ENCODE measurements at places on chromosomes 4 and X. TPM values are rescaled to one million over a fixed set of nuclear protein-coding genes. Genes with fewer than 3 reads are reported as not detected.

HTRA3 gene
- total RNA-seq, result not detected

SHROOM2 gene
- not detected for total RNA-seq

DNA sequence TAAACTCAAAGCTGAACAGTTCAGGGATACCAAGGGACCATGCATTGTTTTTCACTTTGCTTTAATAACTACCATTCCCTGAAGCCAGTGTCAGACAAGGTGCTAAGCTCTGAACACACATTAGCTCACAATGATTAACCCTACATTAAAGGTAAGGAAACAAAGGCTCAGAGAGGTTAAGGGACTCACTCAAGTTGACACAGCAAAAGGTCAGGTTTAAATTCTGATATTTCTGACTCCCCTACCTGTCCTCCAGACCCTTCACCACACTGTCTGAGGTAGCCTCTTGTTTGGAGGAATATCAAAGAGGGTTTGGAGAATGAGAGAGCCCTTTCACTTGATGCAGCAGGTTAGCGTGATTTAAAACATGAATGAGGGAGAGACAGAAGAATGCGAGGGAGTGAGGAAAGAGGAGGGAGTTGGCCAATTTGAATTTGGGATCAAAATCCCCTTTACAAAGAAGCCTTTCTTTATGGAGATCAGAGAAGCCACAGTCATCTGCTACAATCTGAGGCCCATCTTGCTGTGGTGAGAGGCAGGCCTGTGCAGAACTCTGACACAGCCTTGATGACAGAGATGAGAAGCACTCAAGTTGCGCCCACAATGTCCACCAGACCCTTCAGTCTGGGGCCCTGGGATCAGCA is 103.5 kb downstream of the FHDC1 start:
- no peak overlapping the region for H3K27ac ChIP-seq
- peaks cover 4% of the 10 kb centered on the region for H3K4me1 ChIP-seq
- no peak for DNase-seq
- no peaks in the 10 kb centered on the region for H3K36me3 ChIP-seq
- no peaks in the 10 kb centered on the region for H3K27me3 ChIP-seq

MSX1 gene
- not detected for total RNA-seq

GRCh38 chrX:17042037-17042436 is 95.6 kb downstream of the REPS2 start:
- H3K36me3 ChIP-seq, result no peaks in the 10 kb centered on the region
- no peak overlapping the region for H3K4me3 ChIP-seq
- no peak overlapping the region for H3K27ac ChIP-seq
- no peak for DNase-seq
- peaks cover 2% of the 10 kb centered on the region for H3K4me1 ChIP-seq
- H3K27me3 ChIP-seq, result no peaks in the 10 kb centered on the region

DNA sequence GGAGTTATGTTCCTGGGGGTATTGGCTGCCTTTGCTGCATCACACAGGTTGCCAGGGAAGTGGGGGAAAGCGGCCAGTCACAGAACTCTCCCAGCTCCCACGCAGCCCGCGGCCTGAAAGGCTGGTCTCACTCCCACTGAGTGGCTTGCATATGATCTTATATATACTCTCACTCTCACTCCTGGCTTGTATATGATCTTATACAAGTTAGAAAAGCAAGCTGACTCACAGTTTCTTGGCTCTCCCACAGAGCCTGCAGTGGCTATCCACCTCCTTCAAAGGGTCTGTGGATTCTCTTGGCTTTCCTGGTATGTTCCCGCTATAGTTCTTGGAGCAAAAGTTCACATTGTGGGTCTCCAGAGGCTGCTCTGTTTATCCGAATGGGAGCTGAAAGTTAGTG is 833.5 kb upstream of the GALNTL6 start:
- H3K36me3 ChIP-seq, result no peaks in the 10 kb centered on the region
- no peaks in the 10 kb centered on the region for H3K4me1 ChIP-seq
- no peak overlapping the region for H3K4me3 ChIP-seq
- H3K27ac ChIP-seq, result no peak overlapping the region

DNA sequence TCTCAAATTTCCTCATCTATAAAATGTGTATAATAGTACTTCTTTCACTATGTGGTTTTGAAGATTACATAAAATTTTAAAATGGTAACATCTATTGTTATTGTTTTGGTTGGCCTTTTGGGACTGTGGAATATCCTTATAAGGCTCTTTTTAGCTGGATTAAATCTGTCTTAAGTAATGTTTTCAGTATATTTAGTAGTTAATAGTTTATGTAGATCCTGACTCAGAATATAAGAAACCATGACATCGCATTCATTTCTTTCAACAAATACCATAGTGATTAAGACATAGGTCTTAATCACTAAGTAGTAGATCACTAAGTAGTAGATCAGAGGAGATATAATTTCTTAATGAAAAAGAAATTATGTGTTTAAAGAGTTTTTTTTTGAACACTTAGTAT is 48.5 kb downstream of the MRPL1 start:
- peaks cover 2% of the 10 kb centered on the region for H3K36me3 ChIP-seq
- no peak overlapping the region for H3K4me3 ChIP-seq
- peaks cover 11% of the 10 kb centered on the region for H3K4me1 ChIP-seq
- H3K27me3 ChIP-seq, result no peaks in the 10 kb centered on the region
- no peak overlapping the region for H3K27ac ChIP-seq

DNA sequence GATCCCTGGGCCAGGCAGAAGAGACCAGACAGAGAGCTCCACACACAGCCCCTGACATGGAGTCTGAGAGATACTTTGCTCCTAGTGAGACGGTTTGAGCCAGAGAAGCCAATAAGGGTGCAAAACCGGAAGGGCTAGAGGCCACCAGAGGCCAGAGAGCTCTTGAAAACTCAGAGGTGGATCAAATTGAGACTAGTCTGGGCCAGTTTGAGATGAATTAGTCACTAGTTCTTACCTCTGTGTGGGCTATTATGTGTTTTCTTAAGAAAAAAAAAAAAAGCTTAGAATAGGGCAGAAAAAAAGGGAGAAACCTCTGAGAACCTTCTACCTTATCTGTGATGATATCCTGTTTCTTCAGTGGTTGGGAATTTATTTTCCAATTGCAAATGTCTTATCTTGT is 110.4 kb upstream of the EDNRA start:
- DNase-seq, result no peak
- no peak overlapping the region for H3K4me3 ChIP-seq
- H3K36me3 ChIP-seq, result no peaks in the 10 kb centered on the region
- no peak overlapping the region for H3K27ac ChIP-seq

DNA sequence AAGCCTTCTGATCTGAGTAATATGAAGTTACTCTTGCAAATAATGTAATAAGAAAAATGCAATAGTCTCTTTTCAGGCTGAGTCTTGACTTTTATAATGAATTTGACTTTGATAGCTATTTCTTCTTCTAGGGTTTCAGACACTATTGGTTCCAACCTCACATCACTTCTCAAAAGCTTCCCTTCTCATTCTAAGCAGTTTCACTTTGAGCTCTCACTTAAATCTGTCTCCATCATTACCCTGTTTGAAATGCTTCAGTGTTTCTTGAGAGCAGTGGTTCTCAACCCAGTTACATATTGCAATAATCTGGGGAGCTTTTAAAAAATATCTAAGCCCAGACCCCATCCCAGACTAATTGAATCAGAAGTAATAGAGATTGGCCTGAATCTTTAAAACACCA is 40.5 kb upstream of the BMP2K start:
- H3K27ac ChIP-seq, result peak overlapping the region; percentile 67
- H3K4me3 ChIP-seq, result no peak overlapping the region
- no peak for DNase-seq
- peaks cover 46% of the 10 kb centered on the region for H3K4me1 ChIP-seq
- no peaks in the 10 kb centered on the region for H3K27me3 ChIP-seq
- H3K36me3 ChIP-seq, result no peaks in the 10 kb centered on the region

GRCh38 chr4:133483600-133484246 is 334.6 kb downstream of the PCDH10 start:
- H3K4me3 ChIP-seq, result no peak overlapping the region
- H3K4me1 ChIP-seq, result no peaks in the 10 kb centered on the region
- H3K36me3 ChIP-seq, result no peaks in the 10 kb centered on the region
- no peak for DNase-seq
- no peak overlapping the region for H3K27ac ChIP-seq

DNA sequence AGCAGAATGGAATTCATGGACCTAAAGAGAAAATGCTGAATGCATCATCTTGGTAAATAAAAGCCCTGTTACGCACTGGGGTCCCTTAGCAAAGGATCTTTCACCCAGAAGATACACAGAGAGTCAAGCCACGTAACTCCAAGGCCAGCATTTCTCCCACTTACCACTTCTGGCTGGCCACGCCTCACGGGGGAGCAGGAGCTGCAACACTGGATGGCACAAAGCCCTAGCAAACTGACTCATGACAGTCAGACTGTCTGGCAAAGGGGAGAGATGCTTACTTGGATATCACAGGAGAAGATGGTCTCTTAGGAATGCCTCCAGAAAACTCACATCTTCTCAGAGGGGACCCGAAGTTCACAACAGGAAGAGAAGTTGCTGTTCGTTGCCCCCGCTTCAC is 51.4 kb upstream of the BCLAF3 start:
- H3K4me3 ChIP-seq, result no peak overlapping the region
- no peak for DNase-seq
- H3K27me3 ChIP-seq, result no peaks in the 10 kb centered on the region
- H3K27ac ChIP-seq, result no peak overlapping the region
- H3K36me3 ChIP-seq, result no peaks in the 10 kb centered on the region

DNA sequence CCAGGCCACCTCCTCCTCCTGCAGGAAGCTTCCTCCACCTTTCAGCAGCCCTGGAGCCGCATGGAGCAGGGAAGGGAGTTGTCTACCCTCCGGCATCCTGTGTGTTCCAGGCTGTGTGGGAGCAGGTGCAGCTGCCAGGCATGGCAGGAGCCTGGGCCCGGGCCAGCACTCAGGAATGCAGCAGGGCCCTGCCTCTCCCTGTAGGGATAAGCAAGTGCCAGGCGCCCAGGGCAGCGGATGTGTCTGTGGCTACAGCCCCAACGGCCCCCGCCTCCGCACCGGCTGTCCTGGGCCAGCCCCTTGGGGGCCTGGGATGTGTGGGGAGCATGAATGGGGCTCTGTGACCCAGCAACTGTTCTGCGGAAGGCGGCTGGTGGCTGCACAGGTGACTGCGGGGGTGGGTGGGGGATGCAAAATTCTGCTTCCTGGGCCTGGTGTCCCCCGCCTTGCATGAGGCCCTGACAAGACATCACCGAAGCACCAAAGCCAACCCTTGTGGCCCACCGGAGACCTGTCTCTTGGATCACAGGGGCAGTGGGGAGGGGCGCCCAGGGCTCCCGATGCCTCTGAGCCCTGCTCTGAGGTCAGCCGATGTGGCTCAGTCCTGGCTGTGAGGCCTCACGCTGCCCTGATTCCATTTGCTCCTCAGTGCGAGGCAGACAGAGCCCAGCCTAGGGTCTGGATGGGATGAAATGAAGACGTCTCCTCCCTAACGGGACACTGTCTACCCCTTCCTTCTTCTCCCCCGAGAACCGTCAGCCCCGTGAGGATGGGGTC is 1.4 kb upstream of the DOK7 start:
- H3K27me3 ChIP-seq, result no peaks in the 10 kb centered on the region
- no peak overlapping the region for H3K4me3 ChIP-seq
- no peak for DNase-seq

- peaks cover 10% of the 10 kb centered on the region for H3K27me3 ChIP-seq
- H3K36me3 ChIP-seq, result no peaks in the 10 kb centered on the region
- DNase-seq, result no peak
- H3K27ac ChIP-seq, result no peak overlapping the region
Observed at GRCh38 chr4:56511098-56511497, 5.5 kb downstream of the ARL9 start.

KANTR gene
- 26.8 TPM for total RNA-seq

Measured in B cell (primary cell).